ENCODE measurements at places on chromosomes 7 and 10.

- DNase-seq = no peak
These were observed 103.3 kb upstream of the POT1 start for GRCh38 chr7:125032943-125033342.

GRCh38 chr7:121076350-121077164 lies 88.0 kb downstream of the CPED1 start:
- peak; percentile 87 for DNase-seq

DNA sequence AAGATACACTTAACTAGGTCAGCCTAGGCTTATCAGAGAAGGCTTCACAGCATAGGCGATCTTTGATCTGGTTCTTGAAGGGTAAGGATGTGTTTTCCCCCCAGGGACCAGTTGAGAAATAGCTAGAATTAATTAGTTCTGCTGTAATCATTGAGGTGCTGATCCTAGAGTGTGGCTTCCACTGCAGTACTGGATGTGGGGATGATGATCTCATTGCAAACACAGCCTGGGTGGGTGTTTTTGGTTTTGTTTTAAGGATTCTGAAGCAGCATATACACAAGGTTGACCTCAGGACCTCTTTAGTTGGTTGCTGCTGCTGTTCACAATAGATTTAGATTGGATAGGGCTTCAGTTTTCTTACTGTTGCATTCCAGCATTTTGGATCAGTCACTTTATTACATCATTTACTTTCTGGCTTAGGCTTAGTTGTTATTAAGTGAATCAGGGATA lies 159.7 kb downstream of the AUTS2 start:
- no peak for DNase-seq

GRCh38 chr7:134710854-134711624 lies 64.4 kb downstream of the BPGM start:
- no peak for DNase-seq

- no peak for DNase-seq
These were observed 386.0 kb downstream of the KIF20B start for GRCh38 chr10:90087197-90088023.

DNA sequence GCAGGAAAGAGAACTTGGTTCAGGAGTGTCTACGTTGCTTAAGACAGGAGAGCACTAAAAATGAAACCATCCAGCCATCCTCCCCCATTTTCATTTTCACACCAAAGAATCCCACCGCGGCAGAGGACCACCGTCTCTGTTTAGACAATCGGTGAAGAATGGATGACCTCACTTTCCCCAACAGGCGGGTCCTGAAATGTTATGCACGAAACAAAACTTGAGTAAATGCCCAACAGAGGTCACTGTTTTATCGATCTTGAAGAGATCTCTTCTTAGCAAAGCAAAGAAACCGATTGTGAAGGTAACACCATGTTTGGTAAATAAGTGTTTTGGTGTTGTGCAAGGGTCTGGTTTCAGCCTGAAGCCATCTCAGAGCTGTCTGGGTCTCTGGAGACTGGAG lies 1.4 kb upstream of the IL6 start:
- DNase-seq = peak; percentile 54

- no peak for DNase-seq
These were observed 170.2 kb downstream of the PLXNA4 start for GRCh38 chr7:132406039-132406438.

GRCh38 chr7:69823151-69823744 lies 225.0 kb downstream of the AUTS2 start:
- no peak for DNase-seq
